Mesothelial cell of epicardium (in vitro differentiated cells): ENCODE measurements at places on chromosomes 13 and 19. TPM values are rescaled to one million over a fixed set of nuclear protein-coding genes. Genes with fewer than 3 reads are reported as not detected.

GRCh38 chr19:4374498-4375163 lies 25.7 kb downstream of the SH3GL1 start:
- peak overlapping the region; percentile 24 for H3K4me3 ChIP-seq
- no peaks in the 10 kb centered on the region for H3K36me3 ChIP-seq
- DNase-seq: no peak
- H3K27ac ChIP-seq: peak overlapping the region; percentile 98

GRCh38 chr19:13260883-13261653 lies 110.9 kb downstream of the IER2 start:
- no peaks in the 10 kb centered on the region for H3K36me3 ChIP-seq
- H3K27me3 ChIP-seq: peaks cover 36% of the 10 kb centered on the region
- H3K27ac ChIP-seq: no peak overlapping the region
- H3K4me1 ChIP-seq: peaks cover 2% of the 10 kb centered on the region
- DNase-seq: no peak
- no peak overlapping the region for H3K4me3 ChIP-seq

GRCh38 chr13:29538652-29539040 lies 56.8 kb downstream of the SLC7A1 start:
- no peaks in the 10 kb centered on the region for H3K36me3 ChIP-seq
- H3K27me3 ChIP-seq: no peaks in the 10 kb centered on the region
- peaks cover 11% of the 10 kb centered on the region for H3K4me1 ChIP-seq
- no peak for DNase-seq
- no peak overlapping the region for H3K4me3 ChIP-seq

The KCTD4 gene
- total RNA-seq: not detected in 3 replicates

The KLK1 gene
- total RNA-seq: 0.27 to 0.40 TPM in 2 of 3 replicates, not detected in the other

GRCh38 chr19:51081476-51081875 lies 1.2 kb downstream of the KLK14 start:
- no peak overlapping the region for H3K4me3 ChIP-seq
- H3K4me1 ChIP-seq: no peaks in the 10 kb centered on the region

The RNF113B gene
- total RNA-seq: not detected in 3 replicates

DNA sequence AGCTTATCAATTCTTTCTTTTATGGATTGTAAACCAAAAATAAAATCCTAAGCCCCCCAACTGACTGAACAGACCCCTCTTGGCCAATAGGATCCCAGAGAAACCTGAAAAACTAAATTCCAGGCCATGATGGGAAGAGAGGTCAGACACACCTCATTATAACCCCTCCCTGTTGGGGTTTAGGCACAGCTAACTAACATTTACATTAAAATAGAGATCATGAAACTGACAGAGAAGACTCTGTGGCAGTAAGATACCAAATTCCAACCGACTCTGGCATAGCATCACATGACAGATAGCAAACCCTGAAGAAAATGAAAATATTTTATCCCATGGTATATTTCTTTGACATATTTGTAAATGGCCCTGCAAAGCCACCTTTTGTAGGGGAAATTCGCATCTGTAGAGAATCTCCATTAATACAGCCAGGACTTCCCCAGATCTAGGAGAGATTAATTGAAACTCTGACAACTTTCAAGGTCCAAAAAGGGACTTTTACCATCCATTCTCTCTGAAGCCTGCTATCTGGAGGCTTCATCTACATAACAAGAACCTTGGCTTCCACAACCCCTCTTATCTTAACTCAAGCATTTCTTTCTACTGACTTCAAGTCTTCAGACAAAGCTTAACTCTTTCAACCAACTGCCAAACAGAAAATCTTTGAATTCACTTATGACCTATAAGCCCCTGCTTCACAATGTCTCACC lies 27.1 kb upstream of the GAS6 start:
- no peak overlapping the region for H3K27ac ChIP-seq
- no peak overlapping the region for H3K4me3 ChIP-seq
- H3K36me3 ChIP-seq: no peaks in the 10 kb centered on the region
- no peaks in the 10 kb centered on the region for H3K4me1 ChIP-seq

DNA sequence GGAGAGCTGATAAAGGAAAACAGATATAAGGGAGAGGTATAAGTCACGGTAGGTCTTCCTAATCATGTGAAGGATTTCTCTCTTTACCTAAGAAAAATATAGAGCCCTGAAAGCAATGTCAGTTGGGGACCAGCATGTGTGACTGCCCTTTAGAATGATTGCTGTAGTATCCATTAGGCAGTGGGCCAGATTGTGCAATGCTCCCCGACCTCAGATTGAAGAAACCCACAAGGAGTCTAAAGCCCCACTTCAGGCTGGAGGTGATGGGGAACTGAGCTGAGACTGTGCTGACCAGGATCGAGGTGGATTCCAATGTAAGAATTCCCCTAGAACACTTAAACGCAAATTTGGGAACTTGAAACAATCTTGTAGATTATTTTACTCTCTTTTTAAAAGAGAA lies 614.4 kb downstream of the LIG4 start:
- H3K4me1 ChIP-seq: no peaks in the 10 kb centered on the region
- no peaks in the 10 kb centered on the region for H3K36me3 ChIP-seq
- H3K27ac ChIP-seq: no peak overlapping the region
- DNase-seq: no peak
- no peaks in the 10 kb centered on the region for H3K27me3 ChIP-seq

The ACP5 gene
- 3.9 to 4.2 TPM (median 3.9 TPM) in 3 replicates for total RNA-seq

DNA sequence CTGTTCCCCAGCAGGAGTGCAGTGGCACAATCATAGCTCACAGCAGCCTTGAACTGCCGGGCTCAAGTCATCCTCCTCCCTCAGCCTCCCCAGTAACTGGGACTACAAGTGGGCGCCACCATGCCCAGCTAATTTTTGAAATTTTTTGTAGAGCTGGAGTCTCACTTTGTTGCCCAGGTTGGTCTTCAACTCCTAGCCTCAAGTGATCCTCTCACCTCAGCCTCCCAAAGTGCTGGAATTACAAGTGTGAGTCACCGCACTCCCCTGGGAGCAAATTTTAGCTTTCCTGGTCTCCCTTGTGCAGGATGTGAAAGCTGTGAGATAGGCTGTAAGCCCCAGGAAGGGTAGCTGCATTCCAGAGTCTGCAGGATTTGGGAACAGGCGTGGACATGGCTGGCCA lies 5.4 kb upstream of the GARRE1 start:
- no peak overlapping the region for H3K4me3 ChIP-seq
- no peak overlapping the region for H3K27ac ChIP-seq
- H3K36me3 ChIP-seq: peaks cover 2% of the 10 kb centered on the region
- no peaks in the 10 kb centered on the region for H3K27me3 ChIP-seq
- no peak for DNase-seq

DNA sequence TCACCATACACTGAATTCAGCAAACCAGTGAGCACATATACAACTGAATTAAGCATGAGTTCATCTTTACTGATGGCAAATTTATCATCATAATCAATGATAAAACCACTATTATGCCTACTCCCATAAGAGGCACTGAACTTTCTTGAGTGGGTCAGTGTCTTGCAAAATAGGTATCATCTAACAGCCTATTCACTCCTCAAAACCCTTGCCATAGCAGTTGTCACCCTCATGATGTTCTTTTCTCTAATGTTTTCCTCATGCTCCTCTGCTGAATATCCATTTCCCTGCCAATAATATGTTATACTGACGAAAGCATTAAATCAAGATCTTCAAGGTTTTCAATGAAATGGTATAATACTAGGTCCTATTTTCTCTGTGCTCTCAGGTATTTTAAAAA lies 5.6 kb downstream of the ARGLU1 start:
- H3K27me3 ChIP-seq: no peaks in the 10 kb centered on the region
- DNase-seq: no peak
- peaks cover 62% of the 10 kb centered on the region for H3K4me1 ChIP-seq
- H3K36me3 ChIP-seq: peaks cover 11% of the 10 kb centered on the region
- H3K4me3 ChIP-seq: no peak overlapping the region

The ZNF766 gene
- 26.2 to 28.8 TPM (median 26.9 TPM) in 3 replicates for total RNA-seq

DNA sequence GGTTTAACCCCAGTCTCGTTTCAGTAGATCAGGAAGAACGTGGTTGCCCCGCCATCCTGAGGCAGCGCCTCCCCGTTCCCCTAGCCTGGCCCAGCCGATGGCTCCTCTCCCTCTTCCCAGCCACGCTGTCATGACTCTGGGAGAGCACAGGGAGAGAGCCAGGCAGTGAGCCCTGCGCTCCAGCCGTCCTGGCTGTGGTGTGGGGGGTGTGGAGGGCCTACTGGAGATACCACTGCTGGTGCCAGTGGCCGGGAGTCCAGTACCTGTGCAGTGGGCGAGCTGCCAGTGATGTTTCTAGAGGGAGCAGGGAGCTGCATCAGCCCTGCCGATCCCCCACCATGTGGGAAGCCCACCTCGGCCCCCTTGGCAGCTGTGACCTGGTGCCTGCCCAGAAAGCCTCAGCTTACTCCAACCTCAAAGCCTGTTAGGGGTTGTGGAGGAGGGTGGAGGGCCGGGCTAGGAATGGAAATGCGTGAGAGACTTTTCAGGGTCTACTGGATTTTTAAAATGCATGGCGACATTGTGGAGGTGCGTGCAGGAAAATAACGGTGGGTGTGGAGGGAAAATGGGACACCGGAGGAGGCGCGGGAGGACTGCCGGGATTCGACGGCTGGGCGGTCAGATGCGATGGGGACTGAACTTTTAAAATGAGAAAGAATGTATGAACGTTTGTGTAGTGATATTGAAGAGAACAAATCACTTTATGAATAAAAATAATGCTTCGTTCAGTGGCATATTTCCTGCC lies 4.9 kb downstream of the TEX29 start:
- no peaks in the 10 kb centered on the region for H3K36me3 ChIP-seq
- DNase-seq: no peak
- no peak overlapping the region for H3K27ac ChIP-seq
- peaks cover 2% of the 10 kb centered on the region for H3K4me1 ChIP-seq
- H3K27me3 ChIP-seq: no peaks in the 10 kb centered on the region
- no peak overlapping the region for H3K4me3 ChIP-seq

The KLC3 gene
- total RNA-seq: 6.4 to 8.0 TPM (median 6.9 TPM) in 3 replicates

The KIR2DL4 gene
- not detected in 3 replicates for total RNA-seq

GRCh38 chr13:110005563-110005962 lies 219.2 kb upstream of the IRS2 start:
- no peak for DNase-seq
- H3K36me3 ChIP-seq: no peaks in the 10 kb centered on the region
- no peak overlapping the region for H3K4me3 ChIP-seq

DNA sequence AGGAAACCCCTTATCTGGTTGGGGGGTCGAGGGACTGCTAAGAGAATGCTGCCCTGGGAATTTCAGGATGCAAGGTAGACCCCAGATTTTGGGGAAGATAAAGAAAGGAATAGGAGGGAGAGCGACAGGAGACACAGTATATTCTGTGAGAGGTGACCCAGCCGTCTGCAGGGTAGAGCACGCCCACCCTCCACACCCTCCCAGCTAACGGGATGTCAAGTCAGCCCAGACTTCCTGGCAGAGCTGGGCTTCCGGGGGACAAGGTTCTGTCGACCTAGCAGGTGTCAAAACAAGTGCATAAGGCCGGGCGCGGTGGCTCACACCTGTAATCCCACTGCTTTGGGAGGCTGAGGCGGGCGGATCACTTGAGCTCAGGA lies 695 bp upstream of the PRR36 start:
- H3K27ac ChIP-seq: peak overlapping the region; percentile 81
- H3K27me3 ChIP-seq: peaks cover 37% of the 10 kb centered on the region
- peak overlapping the region; percentile 79 for H3K4me3 ChIP-seq

The ACER1 gene
- 0.16 TPM in 1 of 3 replicates, not detected in the others for total RNA-seq

The SLITRK5 gene
- 2.3 to 2.7 TPM (median 2.4 TPM) in 3 replicates for total RNA-seq

DNA sequence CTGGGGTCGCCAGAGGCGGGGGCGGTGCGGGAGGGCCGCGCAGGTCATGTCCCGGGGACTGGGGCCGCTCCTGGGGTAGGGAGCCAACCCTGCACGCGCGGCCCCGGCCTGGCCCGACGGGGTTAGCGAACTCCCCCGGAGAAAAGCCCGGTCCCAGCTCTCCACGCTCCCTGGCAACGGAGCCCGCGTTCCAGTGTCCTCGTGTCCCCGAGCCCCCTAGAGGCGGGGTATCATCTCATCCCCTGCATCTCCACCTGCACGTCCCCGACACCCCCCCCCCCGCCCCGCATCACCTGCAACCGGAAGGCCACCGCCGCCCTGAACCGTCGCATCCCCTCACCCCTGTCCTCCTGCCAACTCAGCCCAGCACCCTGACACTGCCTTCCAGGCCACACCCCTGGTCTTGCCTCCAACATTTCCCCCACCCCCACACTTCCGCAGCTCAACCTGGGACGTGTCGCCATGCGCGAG lies 2.7 kb downstream of the WDR88 start:
- H3K27ac ChIP-seq: no peak overlapping the region
- peaks cover 6% of the 10 kb centered on the region for H3K36me3 ChIP-seq

The RDH8 gene
- not detected in 3 replicates for total RNA-seq

The CLEC11A gene
- total RNA-seq: 33.0 to 34.4 TPM (median 33.6 TPM) in 3 replicates

The PRSS57 gene
- not detected in 3 replicates for total RNA-seq

DNA sequence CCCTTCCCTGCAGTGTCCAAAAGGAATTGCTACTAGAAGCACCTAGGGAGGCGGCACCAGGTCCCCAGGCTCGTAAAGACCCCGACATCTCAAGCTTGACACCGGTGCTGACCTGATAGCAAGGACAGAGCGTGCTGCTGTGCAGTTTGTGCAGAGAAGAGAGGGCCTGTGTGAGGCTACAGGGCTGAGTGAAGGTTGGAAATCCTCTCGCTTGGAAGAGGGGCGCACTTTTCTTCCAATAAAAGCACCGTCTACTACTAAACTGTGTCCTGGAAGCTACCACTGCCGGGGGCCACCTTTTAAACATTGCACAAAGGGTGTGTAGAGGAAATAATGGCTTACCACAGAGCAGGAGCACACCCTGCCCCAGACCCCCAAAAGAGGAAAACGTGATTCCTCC lies 11.0 kb downstream of the TMEM272 start:
- no peak overlapping the region for H3K27ac ChIP-seq
- DNase-seq: no peak
- peaks cover 2% of the 10 kb centered on the region for H3K27me3 ChIP-seq
- no peak overlapping the region for H3K4me3 ChIP-seq

- DNase-seq: no peak
- peak overlapping the region; percentile 30 for H3K27ac ChIP-seq
- no peak overlapping the region for H3K4me3 ChIP-seq
- peaks cover 11% of the 10 kb centered on the region for H3K4me1 ChIP-seq
Observed at GRCh38 chr13:109728791-109729731, 57.3 kb downstream of the IRS2 start.

DNA sequence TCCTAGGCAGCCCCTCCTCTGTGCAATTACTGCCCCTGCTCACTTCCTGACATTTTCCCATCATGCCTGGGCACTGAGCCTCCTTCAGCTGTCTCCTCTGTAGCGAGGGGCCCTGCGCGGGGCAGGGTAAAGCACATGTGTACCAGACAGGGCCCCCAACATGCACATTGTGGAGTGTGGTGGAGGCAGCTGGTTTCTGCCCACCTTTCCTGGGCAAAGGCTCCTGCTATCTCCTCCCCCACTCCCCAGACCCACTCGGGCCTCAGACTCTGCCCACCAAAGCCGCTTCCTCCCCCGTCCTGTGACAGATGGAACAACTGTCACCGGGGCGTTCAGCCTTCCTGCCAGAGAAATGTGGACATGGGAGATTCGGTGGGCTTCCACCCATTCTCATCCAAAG lies 2.9 kb upstream of the KPTN start:
- H3K4me1 ChIP-seq: peaks cover 7% of the 10 kb centered on the region
- peaks cover 1% of the 10 kb centered on the region for H3K27me3 ChIP-seq
- H3K27ac ChIP-seq: no peak overlapping the region
- no peak for DNase-seq
- peaks cover 3% of the 10 kb centered on the region for H3K36me3 ChIP-seq

The KCNC3 gene
- total RNA-seq: 53.4 to 57.7 TPM (median 54.4 TPM) in 3 replicates

The CRLF1 gene
- 0.89 to 2.0 TPM (median 1.0 TPM) in 3 replicates for total RNA-seq
